H54 (cell line): ENCODE measurements at places on chromosomes 6 and 20.

GRCh38 chr20:46011631-46012482, 3.1 kb downstream of the MMP9 start:
- peak; percentile 71 for DNase-seq

DNA sequence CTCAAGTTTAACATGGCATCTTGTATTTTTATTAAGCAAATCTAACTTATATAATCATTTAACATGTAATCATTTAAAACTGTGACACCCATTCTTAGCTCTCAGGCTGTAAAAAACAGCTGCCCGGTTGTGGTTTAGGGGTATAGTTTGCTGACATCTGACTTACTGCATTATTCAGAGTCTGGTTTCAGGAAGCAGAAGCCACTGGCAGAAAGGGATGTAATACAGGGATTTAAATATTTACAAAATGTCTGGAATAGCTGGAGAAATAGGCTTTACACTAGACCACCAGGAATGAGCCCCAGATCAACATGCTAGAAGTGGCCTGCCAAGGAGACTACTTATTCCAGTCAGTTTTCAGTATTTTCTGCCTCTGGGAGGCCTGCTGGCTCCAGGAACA, 421.1 kb downstream of the CD109 start:
- no peak for DNase-seq

- DNase-seq: no peak
These were observed 18.6 kb downstream of the RBM38 start for GRCh38 chr20:57409672-57410397.

DNA sequence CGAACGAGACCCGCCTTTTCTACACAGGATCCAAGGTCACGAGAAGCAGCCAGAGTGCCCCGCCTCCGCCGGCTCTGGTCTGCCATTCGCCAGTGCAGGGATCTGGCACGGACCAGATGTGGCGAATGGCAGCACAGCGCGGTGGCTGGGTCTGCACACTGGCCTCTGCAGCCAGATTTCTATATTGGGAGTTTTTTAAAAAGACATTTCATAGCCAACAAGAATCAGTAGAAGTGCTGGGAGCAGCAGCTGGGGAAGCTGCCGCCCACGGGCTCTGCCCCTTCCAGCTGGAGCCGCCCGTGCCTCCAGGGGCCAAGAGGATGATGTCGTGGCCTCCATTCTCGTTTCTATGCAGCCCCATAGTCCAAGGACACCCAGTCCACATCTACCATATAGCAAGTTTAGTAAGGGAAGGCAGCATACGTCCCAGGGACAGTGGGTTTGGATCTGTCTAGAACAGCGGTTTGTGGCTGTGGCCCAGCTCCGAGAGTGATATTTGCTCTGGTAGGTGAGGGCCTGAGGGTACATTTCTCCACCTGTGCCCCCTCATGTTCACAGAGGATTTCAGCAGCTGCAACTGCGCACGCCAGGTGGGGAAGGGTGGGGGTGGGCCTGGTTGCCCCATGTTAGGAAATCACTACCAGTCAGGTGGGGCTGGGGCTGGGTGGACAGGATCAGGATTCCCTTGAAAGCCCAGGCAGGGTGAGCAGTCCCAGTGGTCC, 333.7 kb downstream of the ZFAND3 start:
- no peak for DNase-seq

DNA sequence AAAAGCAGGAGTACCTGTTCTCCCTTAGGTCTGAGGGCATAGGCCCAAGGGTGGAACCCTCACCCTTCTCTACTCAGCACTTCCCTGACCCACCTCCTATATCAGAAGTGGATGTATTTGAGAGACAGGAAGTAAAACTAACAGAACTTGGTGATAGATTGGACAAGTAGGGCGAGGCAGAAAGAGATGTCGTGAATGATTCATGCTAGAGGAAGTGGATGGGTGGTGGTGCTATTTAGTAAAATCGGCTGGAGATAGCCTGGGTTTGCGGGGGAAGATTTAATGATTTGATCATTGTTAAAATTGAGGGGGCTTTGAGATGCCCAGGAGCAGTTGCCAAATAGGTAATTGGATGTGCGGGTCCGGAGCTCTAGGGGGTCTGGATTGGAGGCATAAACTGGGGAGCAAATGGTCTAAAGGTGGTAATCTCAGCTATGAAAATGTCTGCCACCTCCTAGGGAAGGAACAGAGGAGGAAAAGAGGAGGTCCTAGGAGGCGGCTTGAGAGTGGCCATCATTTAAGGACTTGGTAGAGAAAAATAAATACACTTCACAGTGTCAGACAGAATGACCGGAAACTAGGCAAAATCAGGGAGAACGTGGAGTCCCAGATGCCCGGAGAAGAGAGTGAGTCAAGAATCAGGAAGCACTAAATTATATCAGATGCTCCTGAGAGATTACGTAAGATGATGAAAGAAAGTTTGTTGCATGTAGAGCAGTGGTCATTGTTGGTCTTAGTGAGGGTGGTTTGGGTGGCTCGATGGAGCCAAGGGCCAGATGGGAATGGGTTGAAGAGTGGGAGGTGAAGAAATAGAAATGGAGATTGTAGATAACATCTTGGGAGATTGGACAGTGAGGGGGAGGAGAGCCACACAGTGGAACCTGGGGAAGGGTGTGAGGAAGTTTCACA, 142.0 kb downstream of the CEP57L1 start:
- no peak for DNase-seq

DNA sequence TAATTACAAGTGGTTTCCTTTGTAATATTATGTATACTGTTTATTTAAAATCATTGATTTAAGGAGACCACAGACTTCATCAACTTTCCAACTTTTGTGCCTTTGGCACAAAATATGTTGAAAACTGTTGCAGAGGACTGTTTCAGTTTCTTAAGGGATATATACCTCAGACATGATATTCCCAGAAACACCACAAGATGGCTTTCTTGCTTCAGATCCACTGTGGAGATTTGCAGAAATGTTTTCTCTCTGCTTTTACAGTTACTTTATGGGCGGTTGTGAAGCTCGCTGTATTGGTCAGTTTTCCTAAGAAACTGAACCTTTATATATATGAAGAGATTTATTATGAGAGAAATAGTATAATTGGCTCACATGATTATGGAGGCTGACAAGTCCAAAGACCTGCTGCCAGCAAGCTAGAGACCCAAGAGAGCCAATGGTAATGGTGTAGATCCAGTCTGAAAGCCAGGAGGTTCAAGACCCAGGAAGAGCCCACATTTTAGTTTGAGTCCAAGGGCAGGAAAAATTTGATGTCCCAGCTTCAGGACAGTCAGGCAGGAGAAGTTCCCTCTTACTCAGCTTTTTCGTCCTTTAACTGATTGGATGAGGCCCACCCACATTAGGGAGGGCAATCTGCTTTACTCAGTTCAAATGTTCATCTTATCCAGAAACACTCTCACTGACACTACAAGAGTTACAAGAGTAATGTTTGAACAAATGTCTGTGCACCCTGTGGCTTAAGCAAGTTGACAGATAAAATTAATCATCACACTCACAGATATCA, 12.8 kb downstream of the ME1 start:
- DNase-seq: no peak

DNA sequence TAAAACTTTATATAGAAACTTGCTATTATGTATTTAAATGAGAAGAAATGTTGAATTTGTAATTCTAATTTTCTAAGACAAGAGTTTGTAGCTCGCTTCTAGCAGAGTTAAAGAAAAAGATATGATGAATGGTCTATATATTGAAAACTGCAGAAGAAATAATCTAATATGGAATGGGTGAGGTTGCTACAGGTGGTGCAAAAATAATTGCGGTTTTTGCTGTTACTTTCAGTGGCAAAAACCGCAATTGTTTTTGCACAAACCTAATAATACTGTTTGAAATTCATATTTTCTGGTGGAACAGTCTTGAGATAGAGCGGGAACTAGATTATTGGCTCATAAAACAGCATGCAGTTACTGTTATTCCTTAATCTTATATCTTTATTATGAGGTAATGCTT, 23.9 kb downstream of the EYA4 start:
- DNase-seq: no peak

- DNase-seq: no peak
These were observed 45.1 kb upstream of the NEDD9 start for GRCh38 chr6:11277275-11278206.

DNA sequence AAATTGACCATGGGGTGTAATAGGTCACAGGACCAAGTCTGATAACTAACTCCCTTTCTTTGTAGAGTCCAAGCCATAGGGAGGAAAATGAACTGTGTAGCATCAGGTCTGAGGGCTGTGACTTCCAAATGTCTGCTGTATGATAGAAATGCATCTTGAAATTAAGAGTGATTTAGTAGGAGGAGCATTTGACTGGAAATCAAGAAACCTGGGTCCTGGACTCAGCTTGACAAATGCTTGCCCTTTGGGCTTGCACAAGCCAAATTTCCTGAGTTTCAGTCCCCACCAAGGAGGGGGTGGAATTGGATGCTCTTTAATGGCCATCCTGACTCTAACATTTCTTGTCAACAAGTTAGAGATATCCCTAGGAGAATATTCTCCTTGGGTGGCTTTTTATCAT, 187.0 kb downstream of the PDE7B start:
- DNase-seq: no peak

DNA sequence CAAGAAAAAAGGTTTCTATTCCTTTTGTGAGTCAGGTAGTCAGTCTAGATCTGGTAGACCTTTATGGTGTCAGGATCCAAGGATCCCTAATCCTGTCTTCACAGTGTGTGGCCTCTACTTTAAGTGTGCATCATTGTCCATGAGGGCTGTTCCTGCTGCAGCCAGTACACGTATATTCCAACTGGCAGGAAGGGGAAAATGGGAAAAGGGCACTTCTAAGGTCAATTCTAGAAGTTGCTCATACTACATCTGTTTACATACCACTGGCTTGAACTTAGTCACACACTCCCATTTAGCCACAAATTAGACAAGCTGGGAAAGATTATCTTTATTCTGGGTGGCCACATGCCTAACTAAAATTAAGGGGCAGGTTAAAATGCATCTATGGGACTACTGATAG, 9.7 kb upstream of the MMS22L start:
- no peak for DNase-seq

GRCh38 chr6:81812401-81812800, 59.9 kb upstream of the TENT5A start:
- DNase-seq: no peak

GRCh38 chr6:158752613-158753012, 66.6 kb downstream of the EZR start:
- DNase-seq: no peak

DNA sequence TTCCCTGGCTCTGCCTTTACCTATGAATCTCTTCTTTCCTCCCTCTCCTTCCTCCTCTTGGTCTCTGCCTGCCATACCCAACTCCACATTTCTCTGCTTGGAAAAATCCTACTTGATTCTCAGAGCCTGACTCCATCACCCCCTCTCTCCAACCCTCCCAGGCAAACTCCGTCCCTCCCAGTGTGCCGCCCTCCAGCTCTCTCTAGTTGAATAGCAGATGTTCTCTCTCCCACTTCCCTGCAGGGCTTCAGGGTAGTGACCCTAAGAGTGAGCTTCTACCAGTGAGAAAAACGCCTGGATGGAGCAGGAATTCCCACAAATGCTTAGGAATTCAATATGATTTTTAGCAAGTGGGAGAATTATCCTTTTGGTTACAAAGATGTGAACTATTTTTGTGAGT, 141.6 kb downstream of the MTHFD1L start:
- DNase-seq: no peak

DNA sequence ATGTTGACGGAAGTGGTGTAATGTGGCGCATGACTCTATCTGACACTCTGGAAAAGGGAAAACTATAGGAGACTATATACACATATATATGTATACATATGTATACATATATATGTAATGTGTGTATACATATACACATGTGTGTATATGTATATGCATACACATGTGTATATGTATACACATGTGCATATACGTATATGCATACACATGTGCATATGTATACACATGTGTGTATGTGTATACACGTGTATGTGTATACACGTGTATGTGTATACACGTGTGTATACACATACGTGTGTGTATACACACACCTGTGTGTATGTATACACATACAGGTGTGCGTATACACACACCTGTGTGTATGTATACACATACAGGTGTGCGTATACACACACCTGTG, 683.4 kb upstream of the FLRT3 start:
- no peak for DNase-seq

- DNase-seq: no peak
These were observed 48.6 kb downstream of the BFSP1 start for GRCh38 chr20:17482536-17482935.

- no peak for DNase-seq
These were observed 64.9 kb upstream of the MEI4 start for GRCh38 chr6:77587963-77588362.

GRCh38 chr6:119713903-119714302, 364.3 kb upstream of the MAN1A1 start:
- no peak for DNase-seq

GRCh38 chr6:47686411-47686810, 12.0 kb upstream of the ADGRF4 start:
- no peak for DNase-seq

DNA sequence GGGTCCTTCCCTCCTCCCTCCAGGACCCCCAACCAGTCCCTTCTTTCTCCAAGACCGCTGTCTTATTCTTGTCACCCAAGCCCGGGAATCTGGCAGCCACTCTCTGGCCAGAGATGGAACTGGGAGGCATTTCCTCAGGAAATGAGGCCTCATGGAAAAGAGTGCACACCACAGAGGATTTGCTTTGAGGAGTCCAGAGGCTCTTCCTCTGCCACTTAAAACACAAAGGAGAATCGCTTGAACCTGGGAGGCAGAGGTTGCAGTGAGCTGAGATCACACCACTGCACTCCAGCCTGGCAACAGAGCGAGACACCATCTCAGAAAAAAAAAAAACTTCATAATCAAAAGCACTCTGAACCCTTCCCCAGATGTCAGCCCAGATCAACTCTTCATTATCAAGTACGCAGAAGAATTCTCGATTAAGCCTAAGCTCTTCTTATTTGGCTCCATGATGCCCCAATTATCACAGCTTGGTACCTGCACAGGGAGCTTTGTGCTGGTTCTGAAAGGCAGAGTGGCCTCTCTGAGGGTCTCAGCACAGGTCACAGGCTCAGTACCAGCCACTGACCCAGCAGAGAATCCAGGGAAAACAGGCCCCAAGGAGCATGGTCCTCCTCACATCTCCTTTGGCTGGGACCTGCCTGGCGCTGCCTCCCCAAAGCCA, 82.9 kb upstream of the MAFB start:
- DNase-seq: no peak

GRCh38 chr20:5085380-5085779, 34.4 kb downstream of the PCNA start:
- no peak for DNase-seq

- DNase-seq: no peak
These were observed 179.1 kb downstream of the COL19A1 start for GRCh38 chr6:70045413-70045812.

- no peak for DNase-seq
These were observed 263.4 kb downstream of the NKAIN2 start for GRCh38 chr6:124066946-124067552.

DNA sequence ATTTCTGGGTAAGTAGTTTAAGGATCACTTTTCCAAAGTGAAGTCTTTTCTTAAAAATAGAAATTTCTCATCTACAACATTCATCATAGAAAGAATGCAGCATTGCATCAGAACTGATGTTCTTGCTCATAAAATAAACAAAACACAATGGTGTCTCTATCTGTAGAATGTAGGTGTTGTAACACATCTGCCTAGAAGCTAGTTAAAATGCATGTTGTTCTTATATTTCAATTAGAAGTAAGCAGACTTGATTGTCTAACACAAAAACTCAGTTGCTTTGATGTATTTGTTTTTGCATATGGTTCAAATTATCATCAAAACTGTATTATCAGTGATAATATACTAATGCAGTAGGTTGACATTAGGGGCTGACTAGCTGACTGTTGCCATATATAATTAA, 654.7 kb upstream of the FLRT3 start:
- DNase-seq: no peak

- DNase-seq: no peak
These were observed 11.4 kb downstream of the NUDT3 start for GRCh38 chr6:34381081-34381480.
